ENCODE measurements at places on chromosomes 11 and 22.
A peak's percentile ranks its signal among the peaks of the same experiment; 100 is the strongest.

- DNase-seq, result no peak
Measured at GRCh38 chr11:98107736-98108135, 913.0 kb upstream of the CNTN5 start.

DNA sequence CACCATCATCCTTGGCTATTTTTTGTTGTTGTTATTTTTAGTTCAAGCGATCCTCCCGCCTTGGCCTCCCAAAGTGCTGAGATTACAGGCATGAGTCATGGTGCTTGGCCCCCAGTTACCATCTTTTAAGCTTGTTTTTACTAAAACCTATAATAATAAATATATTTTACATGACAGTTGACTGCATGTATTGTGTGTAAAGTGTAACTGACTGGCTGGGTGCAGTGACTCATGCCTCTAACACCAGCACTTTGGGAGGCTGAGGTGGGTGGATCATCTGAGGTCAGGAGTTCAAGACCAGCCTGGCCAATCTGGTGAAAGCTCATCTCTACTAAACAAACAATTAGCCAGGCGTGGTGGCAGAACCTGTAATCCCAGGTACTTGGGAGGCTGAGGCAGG lies 386.2 kb downstream of the TENM4 start:
- no peak for DNase-seq

DNA sequence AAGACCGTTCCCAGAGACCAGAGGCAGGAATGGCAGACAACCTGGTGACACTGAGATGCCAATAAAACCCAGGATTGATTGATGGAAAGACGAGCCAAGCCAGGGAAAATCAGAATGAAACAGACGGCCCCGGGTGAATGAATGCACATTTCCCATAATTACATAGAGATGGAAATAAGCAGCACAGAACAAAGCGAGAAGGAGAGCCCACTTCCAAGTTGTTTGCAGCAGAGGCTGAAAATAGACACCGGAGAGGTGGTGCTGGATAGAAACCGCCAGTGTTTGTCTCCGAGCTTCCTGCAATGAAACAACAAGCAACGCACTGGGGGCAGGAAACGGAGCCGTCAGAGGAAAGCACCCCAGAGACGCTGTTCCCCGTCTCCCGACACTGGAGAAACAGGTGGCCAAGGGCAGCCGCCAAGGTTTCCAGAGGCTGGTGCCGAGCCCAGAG lies 406.8 kb downstream of the SHANK2 start:
- DNase-seq, result no peak

GRCh38 chr11:1852877-1853276 lies at the start of gene LSP1:
Gene LSP1 (plus strand): TSS chr11:1853084. CDS start chr11:1853145, 61 bp downstream.
- DNase-seq, result peak; percentile 63

- DNase-seq, result no peak
Measured at GRCh38 chr11:45590743-45591142, 74.7 kb downstream of the CHST1 start.

DNA sequence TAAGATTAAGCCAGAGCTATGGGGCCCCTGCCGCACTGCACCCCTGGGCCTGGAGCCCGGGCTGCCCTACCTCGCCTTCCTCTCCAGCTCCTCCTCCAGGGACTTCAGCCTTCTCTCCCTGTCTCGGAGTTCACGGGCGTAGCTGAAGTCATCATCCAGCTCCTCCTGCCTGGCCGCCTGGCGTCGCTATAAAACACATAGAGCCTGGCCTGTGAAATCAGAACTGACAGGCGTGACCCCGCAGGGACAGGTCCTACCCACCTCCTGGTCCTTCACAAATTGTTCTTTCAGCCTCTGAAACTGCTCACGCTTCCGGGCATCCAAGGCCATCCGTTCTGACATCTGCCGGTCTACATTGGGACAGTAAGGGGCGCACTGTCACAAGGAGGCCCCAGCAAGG lies 20.8 kb downstream of the TUBGCP6 start:
- no peak for DNase-seq

DNA sequence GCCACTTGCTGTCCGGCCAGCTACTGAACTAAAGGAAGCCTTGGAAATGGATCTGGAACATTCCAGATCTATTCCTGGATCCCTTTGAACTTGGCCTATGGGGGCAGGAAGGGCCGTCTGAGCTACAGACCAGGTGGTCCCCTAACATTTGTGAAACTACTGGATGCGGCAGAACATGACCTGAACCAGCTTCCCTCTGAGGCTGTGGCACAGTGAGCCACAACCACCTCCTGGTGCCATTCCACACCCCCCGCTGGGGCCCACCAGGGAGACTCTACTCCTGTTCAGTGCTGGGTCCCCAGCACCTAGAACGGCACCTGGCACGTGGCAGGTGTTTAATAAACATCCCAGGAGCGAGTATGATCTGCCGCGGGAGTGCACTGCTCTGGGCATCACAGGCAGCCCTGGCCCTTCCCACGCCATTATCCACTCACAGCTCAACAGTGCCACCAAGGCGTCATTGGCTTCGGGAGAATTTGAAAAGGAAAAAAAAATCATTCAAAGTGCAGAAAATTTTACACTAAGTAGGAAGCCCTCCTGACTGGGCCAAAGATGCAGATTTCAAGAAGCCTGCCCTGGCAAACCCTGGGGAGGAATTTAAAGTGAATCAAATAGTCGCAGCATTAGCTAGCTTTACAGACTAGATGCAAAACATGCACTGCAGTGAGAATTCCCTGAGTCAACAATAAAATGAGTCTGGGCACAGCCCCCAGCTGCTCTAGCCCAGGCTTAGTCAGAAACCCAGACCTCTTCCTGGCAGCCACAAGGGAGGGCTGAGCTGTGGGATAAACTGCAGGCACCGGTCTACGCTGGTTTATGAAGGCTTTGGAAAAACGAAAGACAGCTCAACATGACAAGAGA lies 14.3 kb upstream of the EFCAB6 start:
- DNase-seq, result no peak

DNA sequence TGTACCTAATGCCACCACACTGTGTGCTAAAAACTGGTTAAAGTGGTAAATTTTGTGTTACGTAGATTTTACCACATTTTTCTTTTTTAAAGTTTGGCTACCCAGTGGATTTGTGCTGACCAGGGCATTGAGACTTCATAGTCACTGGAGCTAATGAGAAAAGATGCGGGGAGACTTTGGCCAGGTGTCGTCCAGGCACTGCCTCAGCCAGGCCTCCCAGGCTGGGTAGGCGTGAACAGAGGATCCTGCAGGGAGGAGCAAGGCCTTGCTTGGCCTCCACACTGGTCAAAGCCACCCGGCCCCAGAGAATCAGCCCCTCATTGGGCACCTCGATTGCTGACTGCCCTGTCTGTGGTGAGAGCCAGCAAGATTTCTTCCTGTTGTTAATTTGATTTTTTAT lies 13.4 kb upstream of the MGAT3 start:
- DNase-seq, result no peak

GRCh38 chr11:123185326-123185725 lies 9.7 kb downstream of the CLMP start:
- DNase-seq, result no peak

DNA sequence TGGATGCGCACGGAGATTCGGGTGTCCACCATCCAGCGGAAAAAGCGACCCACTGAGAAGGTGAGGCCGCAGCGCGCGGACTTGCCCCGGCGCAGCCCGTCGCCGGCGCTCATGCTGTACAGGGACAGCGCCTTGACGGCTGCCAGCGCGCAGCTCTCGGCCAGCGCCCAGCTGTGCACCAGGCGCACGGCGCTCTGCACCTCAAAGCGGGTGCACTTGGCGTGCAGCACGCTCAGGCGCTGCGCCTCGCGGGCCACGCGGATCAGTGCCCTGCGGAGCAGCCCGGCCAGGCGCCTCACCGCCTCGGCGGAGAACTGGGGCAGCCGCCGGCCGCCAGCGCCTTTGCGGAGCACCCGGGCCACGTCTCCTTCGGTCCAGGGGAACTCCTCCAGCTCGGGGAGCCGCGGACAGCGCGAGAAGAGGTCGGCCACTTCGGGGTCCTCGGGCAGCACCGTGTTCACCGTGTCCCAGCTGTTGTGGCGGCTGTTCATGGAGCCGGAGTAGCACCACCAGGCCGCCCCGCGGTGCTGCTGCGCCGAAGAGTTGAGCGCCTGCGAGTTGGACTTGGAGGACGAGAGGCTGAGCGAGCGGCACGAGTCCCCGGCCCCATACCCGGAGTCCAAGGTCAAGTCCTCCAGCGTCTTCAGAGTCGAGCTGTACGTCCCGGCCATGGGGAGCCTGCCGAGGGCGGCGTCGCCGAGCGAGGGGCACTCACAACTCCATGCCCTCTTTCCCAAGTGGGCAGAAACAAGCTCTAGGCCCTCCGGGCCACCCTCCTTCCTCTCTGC lies 703 bp downstream of the ABTB2 start:
- peak; percentile 39 for DNase-seq

GRCh38 chr11:111444040-111444439 lies 65.0 kb upstream of the POU2AF1 start:
- DNase-seq, result no peak

GRCh38 chr11:60835534-60835846 lies 6.4 kb upstream of the CCDC86 start:
- DNase-seq, result no peak

GRCh38 chr11:47991266-47991830 lies 11.0 kb downstream of the PTPRJ start:
- DNase-seq, result no peak

DNA sequence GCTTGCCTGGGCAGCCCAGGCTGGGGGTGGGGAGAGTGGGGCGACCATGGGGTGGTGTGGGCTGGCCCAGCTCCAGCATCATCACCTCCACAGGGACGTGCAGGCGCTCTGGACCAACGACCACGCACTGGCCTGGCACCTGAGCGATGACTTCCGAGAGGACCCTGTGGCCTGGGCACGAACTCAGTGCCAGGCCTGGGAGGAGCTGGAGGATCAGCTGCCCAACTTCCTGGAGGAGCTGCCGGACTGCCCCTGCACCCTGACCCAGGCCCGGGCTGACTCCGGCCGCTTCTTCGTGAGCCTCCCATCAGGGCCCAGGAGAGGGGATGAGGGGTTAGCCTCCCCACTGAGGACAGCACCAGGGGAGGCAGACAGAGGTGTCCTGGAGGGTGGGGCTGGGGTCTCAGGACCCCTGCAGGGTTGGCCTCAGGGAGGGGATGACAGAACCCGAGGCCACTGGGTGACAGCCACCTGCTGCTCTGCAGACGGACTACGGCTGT lies 3.8 kb downstream of the SUSD2 start:
- no peak for DNase-seq

GRCh38 chr11:62830904-62831519 lies 839 bp downstream of the STX5 start:
- no peak for DNase-seq

- no peak for DNase-seq
Measured at GRCh38 chr22:33888821-33889220, 31.5 kb downstream of the LARGE1 start.

DNA sequence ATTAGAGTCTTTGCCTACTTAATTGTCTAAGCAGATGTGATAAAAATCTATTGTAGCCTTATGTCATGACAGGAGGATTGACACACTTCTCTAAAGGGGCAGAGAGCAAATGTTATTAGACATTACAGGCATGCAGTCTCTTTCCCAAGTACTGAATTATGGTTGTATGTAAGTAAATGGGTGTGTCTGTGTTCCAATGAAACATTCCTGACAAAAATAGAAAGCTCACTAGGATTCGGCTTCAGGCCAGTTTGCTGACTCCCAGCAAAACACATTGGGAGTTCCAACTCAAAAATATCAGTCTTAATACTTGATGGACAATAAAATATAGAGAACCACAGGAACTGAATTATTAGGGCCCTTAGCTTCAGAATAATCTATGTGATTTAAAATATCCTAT lies 1480.4 kb downstream of the FAM181B start:
- DNase-seq, result no peak

- DNase-seq, result no peak
Measured at GRCh38 chr22:47287516-47287915, 525.1 kb downstream of the TBC1D22A start.

GRCh38 chr22:44130076-44130711 lies 50.5 kb upstream of the PARVG start:
- DNase-seq, result no peak

DNA sequence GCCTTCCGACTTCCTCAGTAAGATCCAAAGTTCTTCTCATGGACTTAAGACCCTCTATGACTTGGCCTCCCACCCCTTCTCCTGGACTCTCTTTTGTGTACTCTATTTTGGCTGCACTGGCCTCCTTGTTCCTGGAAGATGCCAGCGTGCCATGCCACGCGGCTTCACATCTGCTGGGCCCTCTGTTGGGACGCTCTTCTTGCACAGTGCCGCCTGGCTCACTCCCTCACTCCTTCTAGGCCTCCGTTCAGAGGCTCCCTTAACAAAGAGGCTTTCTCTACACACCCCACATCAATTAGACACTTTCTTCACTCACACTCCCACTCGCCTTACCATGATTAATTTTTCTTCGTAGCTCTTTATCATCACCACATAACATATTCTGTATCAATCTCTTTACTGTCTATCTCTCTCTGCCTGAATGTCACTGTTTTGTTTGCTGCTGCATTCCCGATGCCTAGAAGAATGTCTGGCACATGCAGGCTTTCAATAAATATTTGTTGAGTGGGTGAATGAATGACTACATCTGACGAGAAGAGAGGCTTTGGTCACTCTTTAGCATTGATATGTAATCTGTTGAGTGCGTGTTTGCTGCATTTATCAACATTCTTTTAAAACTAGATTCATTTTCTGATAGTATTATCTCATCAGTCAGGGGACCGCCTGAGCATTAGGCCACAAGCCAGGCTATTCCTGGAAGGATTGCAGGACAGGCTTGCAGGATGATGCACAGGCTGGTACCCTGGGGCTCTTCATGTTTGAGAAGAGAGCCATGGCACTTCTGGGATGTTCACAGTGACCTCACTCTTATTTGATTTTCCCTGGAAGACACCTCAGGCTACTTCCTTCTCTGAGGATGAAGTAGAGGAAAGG lies 60.6 kb upstream of the AMPD3 start:
- no peak for DNase-seq

DNA sequence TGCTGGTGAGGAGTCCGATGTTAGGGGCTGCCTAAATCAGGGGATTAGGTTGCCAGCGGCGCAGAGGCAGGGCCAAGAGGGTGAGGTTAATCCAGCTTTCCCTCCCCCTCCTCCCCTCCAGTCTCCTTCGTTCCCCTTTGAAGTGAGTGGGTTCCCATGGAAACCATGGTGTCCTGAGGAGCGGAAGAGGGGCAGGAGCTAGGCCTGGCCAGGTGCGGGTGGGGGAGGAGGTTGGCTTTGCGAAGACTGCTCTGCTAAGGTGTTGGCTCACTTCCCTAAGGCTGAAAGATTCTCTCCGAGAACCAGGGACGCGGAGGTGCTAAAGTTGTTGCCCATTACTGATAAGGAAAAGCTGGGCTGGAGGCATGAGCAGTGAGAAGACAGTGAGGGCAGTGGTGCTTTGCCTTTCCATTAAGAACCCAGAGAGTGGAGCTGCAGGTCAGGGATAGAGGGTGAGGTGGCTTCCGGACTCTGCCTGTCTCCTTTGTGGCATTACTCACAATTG lies 124.6 kb downstream of the FEZ1 start:
- DNase-seq, result no peak

Data from stimulated activated CD4-positive, alpha-beta T cell treated with anti-CD3 and anti-CD28 coated beads, TNF-alpha, amount 100 ng/mL, for 1 hour (primary cell).